Stimulated activated CD8-positive, alpha-beta memory T cell treated with anti-CD3 and anti-CD28 coated beads, Interleukin-15, amount 100 ng/mL, for 24 hours (primary cell): ENCODE measurements at places on chromosomes 7 and 10.

DNA sequence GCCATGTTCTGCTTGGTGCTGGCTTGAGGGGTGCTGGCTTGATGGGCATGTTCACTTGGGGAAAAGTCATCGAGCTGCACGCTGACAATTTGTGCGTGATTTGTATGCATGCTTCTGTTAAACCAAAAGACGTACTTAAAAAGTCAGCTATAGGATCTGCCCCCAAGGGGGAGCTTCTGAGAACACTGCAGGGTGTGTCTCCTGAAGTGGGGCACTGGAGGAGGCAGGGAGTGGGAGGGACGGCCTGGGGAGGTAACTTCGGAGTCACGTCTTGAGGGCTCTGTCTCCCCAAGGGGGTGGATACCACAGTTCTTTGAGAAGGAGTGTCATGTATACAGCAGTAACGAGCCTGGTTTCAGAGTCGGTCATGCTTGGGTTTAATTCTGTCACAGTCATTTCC lies 406.5 kb downstream of the PLXNA4 start:
- no peak for DNase-seq

DNA sequence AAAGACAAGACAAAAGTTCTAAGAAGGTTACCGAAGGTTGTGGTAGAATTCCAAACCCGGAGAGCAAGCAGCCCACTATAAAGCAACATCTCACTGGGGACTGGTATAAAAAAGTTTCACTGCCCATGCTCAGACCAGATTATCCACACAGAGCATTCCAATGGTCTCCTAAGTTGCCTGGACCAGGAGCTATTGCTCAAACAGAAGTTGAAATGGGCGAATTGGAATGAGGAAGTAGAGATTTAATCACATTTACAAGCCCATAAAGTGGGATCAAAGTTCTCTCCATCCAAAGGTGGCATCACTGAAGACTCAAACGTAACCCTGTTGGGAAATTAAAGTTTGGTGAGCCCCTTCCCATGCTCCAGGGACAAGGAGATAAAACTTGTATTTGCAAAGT lies 19.8 kb downstream of the OR2F1 start:
- DNase-seq: no peak

GRCh38 chr10:107701943-107702342 lies 537.4 kb upstream of the SORCS1 start:
- no peak for DNase-seq

DNA sequence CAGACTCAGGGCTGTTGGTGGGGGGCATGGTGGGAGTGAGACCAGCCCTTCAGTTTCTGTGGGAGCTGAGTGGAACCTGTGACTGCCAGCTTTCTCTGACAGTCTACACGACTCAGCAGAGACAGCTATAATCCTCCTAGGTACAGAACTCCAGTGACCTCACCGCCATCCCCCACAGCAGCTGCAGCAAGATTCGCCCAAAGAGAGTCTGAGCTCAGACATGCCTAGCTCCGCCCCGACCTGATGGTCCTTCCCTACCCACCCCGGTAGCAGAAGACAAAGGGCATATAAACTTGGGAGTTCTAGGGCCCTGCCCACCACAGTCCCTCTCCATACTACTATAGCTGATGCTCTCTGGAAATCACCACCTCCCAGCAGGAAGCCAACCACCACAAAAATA lies 500.1 kb downstream of the ETV1 start:
- DNase-seq: no peak

GRCh38 chr10:91208642-91209041 lies 11.8 kb upstream of the PCGF5 start:
- no peak for DNase-seq

DNA sequence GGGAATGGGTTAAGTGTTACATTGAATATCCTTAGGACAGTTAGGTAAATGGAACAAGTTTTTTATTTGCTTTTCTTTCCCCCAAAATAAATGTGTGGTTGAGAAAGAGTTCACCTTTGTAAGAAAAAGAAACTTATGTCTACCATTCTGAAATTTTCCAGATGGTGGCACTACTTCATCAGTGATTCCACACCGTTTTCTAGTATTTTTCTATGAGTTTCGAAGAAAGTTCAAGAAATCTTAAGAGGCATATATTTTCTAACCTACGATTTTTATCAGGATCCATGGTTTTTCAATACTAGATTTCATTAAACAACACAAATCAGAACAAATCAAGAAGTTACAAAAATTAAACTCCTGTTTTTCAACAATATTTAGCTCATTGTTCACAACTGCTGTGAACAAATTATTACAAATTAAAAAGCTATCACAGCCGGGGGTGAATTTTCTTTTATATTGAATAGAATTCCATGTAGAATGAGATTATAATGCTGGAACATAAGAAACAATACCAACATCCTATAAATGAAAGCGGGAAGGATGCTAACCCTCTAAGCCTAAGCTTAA lies 163.1 kb upstream of the NPVF start:
- no peak for DNase-seq

DNA sequence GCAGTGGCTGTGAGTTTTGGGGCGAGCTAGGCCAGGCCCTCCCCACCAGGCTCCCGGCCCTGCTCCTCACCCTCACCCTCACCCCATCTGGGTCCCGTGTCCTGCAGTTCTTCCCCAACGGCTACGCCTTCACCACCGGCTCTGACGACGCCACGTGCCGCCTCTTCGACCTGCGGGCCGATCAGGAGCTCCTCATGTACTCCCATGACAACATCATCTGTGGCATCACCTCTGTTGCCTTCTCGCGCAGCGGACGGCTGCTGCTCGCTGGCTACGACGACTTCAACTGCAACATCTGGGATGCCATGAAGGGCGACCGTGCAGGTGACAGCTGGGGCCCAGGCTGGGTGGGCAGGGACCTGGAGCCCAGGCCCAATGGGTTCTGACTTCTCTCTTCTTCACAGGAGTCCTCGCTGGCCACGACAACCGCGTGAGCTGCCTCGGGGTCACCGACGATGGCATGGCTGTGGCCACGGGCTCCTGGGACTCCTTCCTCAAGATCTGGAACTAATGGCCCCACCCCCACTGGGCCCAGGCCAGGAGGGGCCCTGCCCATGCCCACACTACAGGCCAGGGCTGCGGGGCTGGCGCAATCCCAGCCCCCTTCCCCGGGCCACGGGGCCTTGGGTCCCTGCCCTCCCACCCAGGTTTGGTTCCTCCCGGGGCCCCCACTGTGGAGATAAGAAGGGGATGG lies 4.9 kb downstream of the GNB2 start:
- no peak for DNase-seq

- DNase-seq: no peak
These were observed 188.7 kb downstream of the PPP1R9A start for GRCh38 chr7:95095966-95096540.

DNA sequence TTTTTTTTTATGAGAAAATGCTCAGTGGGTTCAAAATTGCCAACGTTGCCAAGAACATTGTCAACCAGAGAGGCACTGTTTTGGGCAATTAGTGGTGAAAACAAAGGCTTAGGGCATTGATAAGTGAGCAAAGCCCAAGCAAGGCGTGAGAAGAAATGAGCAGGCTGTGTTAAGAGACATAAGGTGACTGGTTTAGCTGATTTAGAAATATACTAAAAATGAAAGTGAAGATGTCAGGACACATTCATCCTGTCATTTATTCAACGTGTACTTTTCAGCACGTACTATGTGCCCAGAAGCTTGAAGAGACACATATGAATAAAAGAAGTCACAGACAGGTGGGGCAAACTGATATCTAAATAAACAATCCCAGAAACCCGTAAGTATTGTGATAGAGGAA lies 31.8 kb downstream of the AOAH start:
- no peak for DNase-seq

GRCh38 chr10:81104494-81104893 lies 566.8 kb downstream of the SH2D4B start:
- no peak for DNase-seq

- DNase-seq: no peak
These were observed 19.5 kb downstream of the HDAC9 start for GRCh38 chr7:18515067-18515466.

DNA sequence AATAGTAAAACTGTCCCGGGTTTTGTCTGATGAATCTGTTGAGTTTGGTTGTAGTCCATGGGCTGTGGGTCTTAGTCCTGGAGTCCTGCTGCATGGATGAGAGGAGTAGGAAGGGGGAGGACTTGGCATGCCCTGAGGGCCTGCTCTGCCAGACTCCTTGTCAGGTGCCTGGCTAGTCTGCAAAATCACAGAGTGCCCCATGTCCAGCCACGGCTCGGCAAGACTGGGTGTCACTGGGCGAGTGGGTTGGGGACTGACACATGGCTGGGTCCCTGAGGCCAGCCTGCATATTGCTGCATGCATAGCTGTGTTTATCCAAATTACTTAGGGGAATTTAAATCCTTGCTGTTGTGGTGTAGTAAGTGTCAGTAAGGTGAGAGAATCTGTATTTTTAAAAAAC lies 9.7 kb downstream of the MINDY4 start:
- DNase-seq: no peak

DNA sequence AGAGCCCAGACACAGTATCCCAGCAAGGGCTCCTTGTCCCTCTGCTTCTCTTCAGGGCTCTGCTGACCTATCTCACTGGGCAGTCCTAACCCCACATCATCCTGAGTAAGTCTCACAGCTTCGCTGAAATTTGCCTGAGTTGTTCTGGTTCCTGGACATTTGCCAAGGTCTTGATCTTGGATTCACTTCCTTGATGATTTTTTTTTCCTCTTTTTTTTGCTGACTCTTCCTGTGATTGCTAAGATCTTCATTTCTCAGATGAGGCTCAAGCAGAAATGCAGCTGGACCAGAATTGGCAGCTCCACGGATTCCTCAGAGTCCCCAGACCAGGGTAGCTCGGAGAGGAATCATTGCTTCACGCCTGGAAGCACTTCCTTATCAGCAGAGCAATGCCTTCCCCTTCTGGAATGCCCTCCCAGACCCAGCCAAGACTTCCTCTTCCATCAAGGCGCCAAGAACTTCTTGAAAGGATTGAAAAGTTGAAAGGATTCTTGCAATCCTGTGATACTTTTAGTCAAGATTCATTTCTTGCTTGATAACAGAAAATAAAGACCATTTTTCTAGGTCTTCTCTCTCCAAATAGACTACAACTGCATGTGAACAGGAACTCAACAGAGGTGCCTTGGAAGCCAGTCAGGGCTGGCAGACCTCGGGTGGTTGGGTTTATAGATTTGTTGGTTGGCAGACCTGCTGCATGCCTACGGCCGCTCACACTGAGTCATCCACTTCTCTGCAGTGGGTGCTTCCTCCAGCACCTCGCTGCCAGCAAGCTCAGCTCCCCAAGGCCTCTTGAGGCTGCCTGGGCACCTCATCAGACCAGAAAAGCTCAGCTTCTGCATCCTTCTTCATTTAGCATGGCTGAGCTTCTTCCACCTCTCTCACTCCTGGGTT lies 8.8 kb upstream of the AFAP1L2 start:
- no peak for DNase-seq

DNA sequence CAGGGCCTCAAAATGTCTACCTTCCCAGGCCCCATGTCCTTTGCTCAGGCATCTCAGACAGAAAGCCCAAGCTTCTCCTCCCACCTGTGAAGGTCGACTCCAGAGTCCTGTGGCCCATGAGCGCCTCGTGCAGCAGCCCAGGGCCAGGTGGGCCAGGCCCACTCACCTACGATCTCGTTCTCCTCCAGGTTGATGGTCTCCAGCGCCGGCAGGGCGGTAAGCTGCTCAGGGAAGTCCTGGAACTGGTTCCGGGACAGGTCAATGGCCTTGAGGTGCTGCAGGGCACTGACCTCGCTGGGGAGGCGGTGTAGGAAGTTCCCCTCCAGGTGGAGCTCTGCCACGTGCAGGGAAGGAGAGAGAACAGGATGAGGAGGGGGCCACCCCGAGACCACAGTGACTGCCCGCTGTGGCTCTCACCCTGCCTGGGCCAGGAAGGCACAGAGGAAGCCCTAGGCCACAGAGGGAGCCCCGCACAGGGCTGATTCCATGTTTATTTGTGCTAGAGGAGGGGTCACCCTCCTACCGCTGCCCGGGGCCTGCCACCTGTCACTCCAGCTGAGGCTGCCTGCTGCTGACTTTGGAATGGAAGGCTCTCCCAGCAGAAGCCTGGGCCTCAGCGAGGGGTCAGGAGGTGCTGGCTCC lies 40.0 kb upstream of the NPFFR1 start:
- DNase-seq: no peak

GRCh38 chr10:91022390-91022789 lies 101.5 kb upstream of the ANKRD1 start:
- no peak for DNase-seq

DNA sequence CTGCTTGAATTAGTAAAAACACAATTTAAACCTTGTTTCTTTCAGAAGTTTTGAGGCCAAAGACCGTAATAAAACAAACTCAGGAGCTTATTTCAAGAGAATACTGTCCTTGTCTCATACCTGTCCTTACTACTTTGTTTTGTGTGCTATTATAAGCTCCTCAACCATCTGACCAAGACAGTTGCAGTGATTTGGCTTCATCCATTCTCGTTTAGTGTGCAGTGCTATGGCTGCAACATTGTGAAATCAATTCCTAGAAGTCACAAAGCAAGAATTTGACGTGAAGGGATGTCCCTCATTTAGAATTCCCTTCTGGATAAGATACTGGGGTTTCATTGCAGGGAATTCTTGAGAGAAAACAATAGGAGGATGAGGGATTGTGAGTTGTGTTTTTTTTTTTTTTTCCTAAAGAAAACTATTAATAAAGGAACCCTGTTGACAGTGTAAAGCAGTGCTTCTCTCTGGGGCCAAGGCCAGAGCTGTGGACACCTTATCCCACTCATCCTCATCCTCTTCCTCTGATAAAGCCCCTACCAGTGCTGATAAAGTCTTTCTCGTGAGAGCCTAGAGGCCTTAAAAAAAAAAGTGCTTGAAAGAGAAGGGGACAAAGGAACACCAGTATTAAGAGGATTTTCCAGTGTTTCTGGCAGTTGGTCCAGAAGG lies at the start of gene OIT3:
OIT3 (plus strand) TSS at position 604 of the 663 bp plus-strand sequence. CDS start 60 bp downstream, outside the sequence.
- no peak for DNase-seq

DNA sequence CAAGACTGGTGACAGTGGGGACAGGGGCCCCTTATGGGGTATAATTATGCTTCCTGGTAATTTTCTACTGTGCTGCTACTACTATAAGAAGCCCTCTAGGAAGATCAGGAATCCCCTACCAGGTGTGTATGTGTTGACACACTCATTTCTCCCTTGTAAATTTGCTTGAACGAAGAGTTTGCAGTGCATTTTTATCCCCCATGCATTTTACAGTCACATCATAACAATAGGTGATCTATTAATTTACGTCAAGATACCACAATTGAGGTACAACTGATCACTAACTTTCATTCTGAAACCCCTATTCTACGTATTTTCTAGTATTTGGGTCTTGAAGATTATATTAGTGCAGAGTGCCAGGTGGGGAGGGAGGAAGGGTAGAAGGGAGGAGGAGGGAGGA lies 252.2 kb downstream of the NSUN6 start:
- DNase-seq: no peak

GRCh38 chr7:36119005-36119706 lies 33.9 kb upstream of the EEPD1 start:
- DNase-seq: no peak

GRCh38 chr10:124523901-124524300 lies 62.3 kb downstream of the LHPP start:
- DNase-seq: no peak

- DNase-seq: no peak
These were observed 13.6 kb upstream of the TRIM8 start for GRCh38 chr10:102630663-102631062.
